ENCODE measurements at places on chromosomes 4 and X.
A peak's percentile ranks its signal among the peaks of the same experiment; 100 is the strongest.

GRCh38 chr4:26050212-26050643, 136.2 kb downstream of the SMIM20 start:
- no peak for DNase-seq

- DNase-seq, result no peak
These were observed 12.2 kb upstream of the RBPJ start for GRCh38 chr4:26308568-26308967.

DNA sequence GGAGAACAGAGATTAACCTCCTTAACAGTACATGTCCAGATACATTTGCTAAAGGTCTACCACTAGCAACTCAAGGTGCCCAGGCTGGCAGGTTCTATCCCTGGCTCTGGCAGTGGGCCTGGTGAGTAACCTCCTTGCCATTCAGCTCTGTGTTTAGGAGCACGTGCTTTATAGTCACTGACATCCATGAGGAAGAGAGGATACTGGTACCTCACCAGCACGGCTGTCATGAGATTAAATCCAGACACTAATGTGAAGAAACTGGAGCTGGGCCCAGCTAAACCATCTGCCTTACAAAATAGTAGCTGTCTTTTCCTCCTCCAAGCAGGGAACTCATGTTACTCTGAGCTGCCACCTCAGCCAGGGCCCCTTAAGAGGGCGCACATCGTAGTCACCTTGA, 45.3 kb downstream of the GPRASP3 start:
- no peak for DNase-seq

GRCh38 chr4:168841672-168842019, 168.4 kb downstream of the CBR4 start:
- DNase-seq, result no peak

GRCh38 chr4:5084911-5085475, 33.7 kb downstream of the STK32B start:
- DNase-seq, result no peak

DNA sequence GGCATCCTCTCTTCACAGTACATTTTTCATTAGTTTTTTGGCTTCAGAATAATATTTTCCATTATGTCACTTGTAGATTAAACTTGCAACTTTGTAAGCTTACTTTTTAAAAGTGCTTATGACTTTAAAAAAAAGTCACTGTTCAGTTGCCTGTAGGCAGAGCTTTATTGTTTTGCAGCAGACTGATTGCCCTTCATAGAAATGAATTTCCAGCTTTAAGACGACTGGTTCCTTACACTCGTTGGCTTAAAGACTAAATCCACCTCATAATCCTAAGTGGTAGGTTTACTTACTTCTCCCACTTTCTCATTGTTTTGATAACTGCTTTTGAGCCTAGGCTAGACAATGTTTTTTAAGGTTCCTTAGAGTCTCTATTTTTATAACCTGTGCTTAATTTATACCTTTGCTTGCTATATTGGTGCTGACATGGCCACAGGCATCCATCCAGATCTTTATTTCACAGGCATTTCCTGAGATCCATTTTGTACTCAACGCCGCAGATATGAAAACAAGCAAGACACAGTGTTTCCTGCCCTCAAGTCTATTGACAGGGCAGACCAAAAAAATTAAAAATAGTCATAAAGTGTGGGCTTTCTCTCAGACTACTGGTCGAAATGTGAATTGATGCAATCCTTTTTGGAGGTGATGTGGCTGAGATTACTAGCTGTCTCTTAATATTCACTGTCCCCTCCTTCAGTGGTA, 12.6 kb upstream of the IL13RA2 start:
- DNase-seq, result no peak

- no peak for DNase-seq
These were observed 69.6 kb upstream of the C4orf50 start for GRCh38 chr4:6087669-6088341.

- DNase-seq, result peak; percentile 81
These were observed 334.5 kb upstream of the NOCT start for GRCh38 chr4:138680989-138681604.

GRCh38 chr4:188941524-188942119, 802.4 kb downstream of the TRIML1 start:
- DNase-seq, result no peak

DNA sequence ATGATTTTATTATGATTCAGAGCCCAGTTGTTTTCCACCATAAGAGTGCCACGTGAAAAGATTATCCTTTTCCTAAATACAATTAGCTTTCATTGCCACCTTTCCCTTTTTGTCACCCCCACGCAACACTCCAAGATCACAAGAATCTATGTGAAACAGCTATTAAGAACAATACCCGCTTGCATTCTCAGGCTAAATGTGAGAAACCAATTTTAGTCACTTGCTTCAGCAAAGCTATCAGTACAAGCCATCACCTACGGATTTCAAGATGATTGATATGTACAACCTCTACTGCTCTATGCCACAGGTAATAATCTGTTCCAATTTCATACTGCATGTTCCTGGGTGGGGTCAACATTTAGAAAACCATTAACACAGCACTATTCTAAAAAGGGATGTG, 2.5 kb downstream of the ATP11C start:
- DNase-seq, result no peak

DNA sequence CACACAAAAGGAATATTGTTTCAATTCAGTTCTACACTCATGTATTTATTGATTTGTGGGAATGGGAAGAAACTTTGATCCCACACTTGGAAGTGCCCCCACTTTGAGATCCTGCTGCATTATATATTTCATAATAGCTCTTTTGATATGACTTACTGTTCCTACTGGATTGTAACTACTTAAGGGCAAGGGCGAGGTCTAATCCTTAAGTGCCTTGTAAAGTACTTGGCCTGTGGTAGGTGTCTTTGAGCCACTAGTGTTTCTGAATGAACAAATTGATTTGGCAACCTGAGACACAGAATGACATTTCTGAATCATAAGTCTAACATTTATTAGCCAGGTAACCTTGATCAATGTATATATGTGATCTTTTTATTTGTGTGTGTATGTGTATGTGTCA, 767.2 kb downstream of the RAB28 start:
- DNase-seq, result no peak

DNA sequence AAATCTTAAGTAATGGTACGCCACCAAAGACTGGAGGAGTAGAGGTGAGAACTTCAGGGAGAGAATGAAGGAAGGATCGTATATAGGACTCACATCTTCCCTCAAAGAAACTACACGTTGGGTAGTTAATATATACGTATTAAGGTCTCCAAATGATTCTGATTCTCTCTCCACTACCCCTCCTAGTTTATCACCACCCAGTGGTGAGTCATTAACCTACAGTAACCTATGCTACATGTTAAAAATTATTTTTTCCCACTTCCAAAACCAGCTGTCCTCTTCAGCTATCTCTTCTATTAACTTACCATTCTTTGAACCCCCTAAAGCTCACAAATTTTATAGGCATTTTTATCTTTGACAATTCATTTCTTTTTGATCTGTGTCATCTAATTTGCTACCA, 69.7 kb downstream of the RPS6KA6 start:
- DNase-seq, result no peak

- DNase-seq, result no peak
These were observed 37.0 kb upstream of the ATP6AP2 start for GRCh38 chrX:40543661-40544328.

DNA sequence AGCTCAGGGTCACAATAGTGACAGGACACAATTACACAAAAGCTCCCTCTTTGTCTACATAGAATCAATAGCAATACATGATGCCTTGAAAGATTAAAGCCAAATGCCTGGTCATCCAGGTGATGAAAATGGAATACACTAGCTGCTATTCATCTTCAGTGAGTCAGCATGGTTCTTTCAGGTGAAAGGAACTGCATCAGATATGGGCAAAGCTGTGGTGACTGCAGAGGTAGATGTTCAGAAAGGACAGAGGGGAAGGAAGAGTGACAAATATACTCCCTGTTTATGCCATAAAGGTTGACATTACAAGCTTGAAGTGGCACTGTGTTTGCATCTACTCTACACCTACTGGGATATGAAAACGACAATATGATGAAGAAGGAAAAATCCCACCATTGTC, 20.0 kb upstream of the FTHL17 start:
- no peak for DNase-seq

- no peak for DNase-seq
These were observed 78.7 kb upstream of the CBLL2 start for GRCh38 chrX:22193851-22194659.

- no peak for DNase-seq
These were observed at the start of gene KDR for GRCh38 chr4:55125087-55125721. KDR (minus strand) TSS chr4:55125595; CDS start chr4:55125293, 302 bp downstream.

GRCh38 chr4:183858011-183858615, 47.0 kb upstream of the STOX2 start:
- DNase-seq, result no peak

GRCh38 chr4:138114434-138114833, 127.7 kb downstream of the SLC7A11 start:
- no peak for DNase-seq

- DNase-seq, result no peak
These were observed 94.8 kb downstream of the MAML3 start for GRCh38 chr4:140059159-140059558.

DNA sequence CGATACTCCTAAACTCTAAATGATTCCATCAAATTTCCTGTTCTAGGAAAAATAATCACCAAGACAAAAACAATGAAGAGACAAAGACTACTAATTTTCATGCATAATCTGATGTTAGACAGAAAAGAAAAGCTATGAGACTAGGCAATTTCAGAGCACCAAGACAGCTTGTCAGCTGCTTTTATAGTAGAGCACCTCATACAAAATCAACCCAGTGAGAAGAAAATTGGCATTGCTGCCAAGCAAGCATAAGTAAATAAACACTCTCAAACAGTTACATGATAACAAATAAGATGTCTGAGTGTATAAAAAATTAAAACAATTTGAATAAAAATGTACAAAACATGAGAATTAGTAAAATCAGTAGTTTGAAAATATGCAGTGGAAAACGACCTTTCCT, 1544.6 kb downstream of the C4orf33 start:
- DNase-seq, result no peak

DNA sequence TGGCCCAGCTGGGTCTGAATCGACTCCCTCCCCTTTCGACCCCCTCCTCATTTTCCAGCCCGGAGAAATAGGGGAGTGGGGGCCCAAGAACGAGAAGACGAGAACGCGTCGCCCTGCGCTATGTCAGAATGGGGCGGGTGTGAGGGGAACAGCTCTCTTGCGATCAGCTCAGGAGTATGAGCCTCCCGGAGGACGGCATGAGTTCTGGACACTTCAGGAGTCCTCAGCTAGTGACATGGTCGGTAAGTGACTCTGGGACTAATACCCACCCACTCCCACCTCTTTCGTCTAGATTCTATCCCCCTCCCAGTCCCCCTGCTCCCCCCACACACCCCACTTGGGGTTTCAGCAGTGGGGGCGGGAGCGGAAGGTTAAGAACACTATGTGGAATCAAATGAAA, 944 bp downstream of the KLF8 start:
- no peak for DNase-seq

DNA sequence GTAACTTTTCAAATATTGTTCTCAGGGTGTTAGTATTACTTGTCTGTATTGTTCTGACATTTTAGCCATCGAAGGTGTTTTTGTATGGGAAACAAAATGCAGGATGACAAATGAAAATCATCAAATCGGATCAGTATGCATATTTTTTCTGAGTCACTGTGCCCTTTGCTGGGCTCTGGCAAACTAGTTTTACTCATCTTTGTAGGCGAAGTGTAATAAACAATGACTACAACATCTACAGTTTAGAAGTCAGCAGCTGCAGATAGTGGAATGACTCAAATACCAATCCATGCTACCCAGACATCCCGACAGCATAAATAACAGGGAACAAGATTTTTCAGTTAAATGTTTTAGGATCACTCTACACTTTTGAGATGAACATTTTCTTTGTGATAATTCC, 557.3 kb upstream of the TENM3 start:
- DNase-seq, result no peak

GRCh38 chr4:39062094-39062769, at the start of gene KLHL5:
KLHL5 (plus strand) TSS chr4:39062232; CDS start chr4:39062653, 421 bp downstream.
- DNase-seq, result no peak

DNA sequence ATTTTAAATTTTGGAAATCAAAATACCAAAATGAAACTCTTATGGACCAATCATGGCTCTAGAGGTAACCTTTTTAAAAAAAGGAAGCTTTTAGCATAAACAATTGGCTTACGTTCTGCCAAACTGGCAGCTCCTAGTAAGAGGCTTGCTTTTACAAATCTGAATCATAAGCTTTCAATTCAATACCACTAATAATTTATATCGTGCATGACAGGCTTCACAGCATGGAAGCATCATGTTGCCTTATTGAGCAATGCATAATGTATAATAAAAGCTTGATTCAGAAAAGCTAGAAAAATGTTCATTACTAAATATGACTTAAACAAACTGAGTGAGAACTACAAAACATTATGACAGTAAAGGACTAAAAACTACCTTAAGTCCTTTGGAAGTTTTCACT, 280.9 kb downstream of the IQCM start:
- DNase-seq, result no peak

- DNase-seq, result no peak
These were observed 50.5 kb downstream of the IL15 start for GRCh38 chr4:141686879-141687278.

GRCh38 chr4:35516102-35516501, 728.2 kb downstream of the ARAP2 start:
- no peak for DNase-seq

GRCh38 chrX:3960952-3961351, 247.5 kb upstream of the PRKX start:
- DNase-seq, result no peak

DNA sequence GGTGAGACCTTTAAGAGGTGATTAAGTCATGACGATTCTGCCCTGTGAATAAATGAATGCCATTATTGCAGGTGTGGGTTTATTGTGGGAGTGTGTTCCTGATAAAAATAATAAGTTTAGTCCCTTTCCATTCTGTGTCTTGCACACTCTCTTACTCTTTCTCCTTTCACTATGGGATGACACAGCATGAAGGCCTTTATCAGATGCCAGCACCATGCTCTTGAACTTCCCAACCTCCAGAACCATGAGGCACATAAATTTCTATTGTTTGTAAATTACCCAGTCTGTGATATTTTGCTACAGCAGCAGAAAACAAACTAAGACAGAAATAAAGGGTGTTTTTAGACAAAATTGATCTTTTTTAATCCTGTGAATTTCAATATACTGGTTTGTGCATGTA, 10.5 kb downstream of the SFRP2 start:
- DNase-seq, result no peak

GRCh38 chrX:41265615-41266014, 68.3 kb upstream of the DDX3X start:
- DNase-seq, result peak; percentile 15

GRCh38 chr4:181261279-181261678, 981.9 kb upstream of the TENM3 start:
- DNase-seq, result no peak

GRCh38 chrX:96027407-96027806, 657.2 kb upstream of the DIAPH2 start:
- no peak for DNase-seq

- DNase-seq, result no peak
These were observed 23.6 kb upstream of the HGFAC start for GRCh38 chr4:3418029-3418762.

All from activated CD8-positive, alpha-beta memory T cell treated with anti-CD3 and anti-CD28 coated beads for 48 hours (primary cell).